Epithelial cell of proximal tubule (primary cell): ENCODE measurements at places on chromosomes 13 and 19. TPM values are rescaled to one million over a fixed set of nuclear protein-coding genes. Genes with fewer than 3 reads are reported as not detected.

- DNase-seq: no peak
Observed at GRCh38 chr19:6576869-6577475, 14.0 kb downstream of the CD70 start.

DNA sequence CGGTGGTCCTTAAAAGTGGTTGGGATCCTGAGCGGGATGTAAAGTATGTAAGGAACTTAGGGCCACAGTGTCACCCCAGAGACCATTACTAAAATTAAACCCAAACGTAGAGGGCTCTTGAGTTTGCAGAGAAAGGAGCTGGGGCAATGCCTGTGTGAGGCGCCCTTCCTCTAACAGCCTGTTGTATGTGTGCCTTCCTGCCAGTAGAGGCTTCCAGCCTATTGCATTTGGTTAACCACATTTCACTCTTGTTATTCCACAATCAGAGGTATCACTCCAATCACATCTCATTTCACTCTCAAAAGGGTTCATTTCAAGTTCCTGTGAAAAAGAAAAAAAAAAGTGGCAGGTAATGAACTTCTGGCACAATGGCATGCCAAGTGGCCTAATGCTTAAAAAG, 29.4 kb downstream of the DIAPH3 start:
- no peak for DNase-seq

GRCh38 chr13:24821207-24821606, 57.2 kb downstream of the RNF17 start:
- no peak for DNase-seq

GRCh38 chr13:107348471-107348870, 780.5 kb upstream of the ARGLU1 start:
- DNase-seq: no peak

DNA sequence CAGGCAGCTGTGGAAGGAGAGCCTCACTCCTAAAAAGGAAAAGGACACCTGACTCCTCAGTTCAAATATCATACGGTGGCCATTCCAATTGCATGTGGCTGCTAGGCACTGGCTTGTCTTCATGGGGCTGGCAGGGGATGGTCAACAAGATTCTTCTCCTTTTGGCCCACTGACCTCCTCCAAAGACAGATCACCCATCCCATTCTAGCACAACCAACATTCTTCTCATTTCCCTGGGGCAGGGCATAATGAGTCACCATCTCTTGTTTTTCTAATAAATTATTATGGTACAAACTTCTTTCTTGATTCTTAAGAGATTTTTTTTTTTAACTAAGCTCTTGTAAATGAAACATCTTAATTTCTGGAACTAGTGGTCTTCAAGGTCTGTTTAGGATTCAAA, 136.7 kb upstream of the NBEA start:
- DNase-seq: no peak

- no peak for DNase-seq
Observed at GRCh38 chr19:2462635-2463421, 6.1 kb upstream of the LMNB2 start.

GRCh38 chr13:59721926-59722910, 441.5 kb downstream of the DIAPH3 start:
- DNase-seq: no peak

DNA sequence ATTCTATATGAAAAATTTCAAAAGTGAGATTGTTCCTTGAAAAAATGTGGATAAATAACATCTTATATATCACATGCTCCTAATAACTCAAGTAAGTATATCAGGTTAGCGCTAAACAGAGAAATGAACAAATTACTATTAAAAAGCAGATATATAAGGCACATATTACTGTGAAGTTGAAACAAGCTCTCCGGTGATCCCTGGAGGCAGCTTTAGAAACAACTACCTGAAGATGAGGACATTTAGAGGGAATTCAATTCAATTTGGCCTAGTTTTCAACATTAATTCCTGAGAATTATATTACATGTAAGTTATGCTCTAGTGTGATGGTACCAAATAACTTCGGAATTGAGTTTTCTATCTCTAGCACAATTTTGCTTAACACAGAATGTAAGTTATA, 1373.6 kb upstream of the SPRY2 start:
- DNase-seq: no peak

DNA sequence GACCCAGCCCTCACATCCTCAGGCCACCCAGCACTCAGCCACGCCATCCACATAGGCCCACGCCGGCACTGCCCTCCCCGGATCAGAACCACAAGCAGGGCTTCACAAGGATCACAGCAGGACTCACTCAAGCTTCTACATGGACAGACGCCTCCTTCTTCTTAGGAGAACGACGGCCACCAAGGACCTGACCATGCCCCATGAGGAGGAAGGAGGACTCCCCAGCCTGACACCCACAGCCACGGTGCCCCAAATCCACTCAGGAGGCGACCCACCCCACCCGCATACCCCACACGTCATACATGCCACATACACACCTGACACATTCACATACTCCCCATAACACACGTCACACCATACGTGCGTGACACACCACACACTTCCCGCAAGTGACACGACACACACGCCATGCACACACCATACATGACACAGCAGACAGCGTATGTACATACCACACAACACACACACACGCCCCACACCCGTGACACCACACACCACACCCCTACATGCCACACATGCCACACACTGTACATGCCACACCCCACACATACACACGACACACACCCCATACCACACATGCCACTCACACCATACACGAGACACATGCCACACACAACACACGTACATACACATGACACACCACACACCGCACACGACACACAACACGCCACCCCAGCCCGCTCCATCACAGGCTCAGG, 50.4 kb downstream of the MLLT1 start:
- DNase-seq: no peak

DNA sequence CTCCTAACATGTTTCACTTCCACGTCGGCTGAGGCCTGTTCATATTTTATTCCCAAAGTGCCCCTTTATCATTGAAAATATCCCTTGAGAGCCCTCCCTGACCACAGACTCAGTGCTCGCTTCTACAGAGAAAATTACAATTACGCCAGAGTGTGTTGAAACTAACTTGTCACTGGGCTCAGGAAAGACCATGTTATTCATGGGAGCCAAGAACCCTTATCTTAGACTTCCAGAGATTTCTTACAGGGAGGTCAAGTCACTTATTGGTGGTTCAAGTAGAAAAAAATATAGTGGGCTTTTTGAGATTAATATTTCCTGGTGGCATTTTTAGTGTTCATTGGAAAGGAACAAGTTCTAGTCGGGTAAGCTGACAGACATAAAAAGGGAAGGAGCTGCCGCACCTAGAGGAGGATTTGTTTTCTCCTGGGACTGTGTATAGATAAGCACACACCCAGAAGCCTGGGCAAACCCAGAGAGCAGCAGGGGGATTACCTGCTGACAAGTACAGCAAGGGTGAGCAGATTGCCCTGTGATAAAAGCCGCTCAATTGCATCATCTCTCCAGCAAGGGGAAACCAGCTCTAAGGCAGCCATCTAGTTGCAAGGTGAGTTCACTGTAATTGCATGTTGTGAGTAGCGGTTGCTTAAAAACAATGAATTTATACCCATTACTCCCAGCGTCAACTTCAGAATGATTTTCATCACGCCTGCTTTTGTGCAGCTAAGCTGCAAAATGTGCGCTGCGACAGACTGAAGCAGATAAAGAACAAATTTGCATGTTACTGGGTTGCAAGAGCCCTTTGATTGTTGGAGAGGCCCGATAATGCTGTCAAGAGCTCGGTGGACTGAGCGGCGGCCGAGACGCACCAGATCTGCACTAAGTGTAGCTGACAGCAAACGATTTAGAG, 46.2 kb downstream of the DCT start:
- DNase-seq: no peak

DNA sequence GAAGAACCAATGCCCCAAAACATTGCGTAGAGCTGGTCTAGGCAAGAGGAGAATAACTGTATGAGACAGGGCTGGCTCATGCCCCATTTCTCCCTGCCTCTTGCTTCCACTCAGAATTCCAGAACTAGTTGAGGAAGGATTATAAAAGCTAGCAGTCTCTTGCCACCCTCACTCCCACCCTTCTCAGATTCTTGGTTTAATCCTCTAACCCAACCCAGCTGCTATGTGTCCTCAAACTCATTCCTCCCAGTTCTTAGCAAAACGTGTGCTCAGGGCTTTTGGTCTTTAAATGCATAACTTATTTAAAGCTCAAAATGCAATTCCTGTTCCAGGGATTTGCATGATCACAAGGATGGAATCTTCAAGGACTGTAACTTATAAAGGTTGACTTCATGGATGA, 466.3 kb downstream of the COG6 start:
- no peak for DNase-seq

DNA sequence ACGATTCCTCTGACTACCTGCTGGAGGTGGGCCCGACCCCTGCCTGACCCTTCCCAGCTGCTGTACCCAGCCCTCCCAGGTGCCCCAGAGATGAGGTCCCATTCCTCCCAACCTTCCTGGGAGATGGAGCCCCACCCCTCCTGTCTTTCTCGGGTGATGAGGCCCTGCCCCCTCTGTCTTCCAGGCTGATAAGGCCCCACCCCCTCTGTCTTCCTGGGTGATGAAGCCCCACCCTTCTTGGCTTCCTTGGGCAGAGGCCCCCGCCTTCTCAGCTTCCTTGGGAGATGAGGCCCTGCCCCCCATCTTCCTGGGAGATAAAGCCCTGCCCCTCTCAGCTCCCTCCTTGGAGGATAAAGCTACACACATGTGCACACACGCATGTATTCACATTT, 47.9 kb downstream of the CERS4 start:
- no peak for DNase-seq

- peak; percentile 61 for DNase-seq
Observed at GRCh38 chr13:75368167-75368566, 113.8 kb downstream of the TBC1D4 start.

DNA sequence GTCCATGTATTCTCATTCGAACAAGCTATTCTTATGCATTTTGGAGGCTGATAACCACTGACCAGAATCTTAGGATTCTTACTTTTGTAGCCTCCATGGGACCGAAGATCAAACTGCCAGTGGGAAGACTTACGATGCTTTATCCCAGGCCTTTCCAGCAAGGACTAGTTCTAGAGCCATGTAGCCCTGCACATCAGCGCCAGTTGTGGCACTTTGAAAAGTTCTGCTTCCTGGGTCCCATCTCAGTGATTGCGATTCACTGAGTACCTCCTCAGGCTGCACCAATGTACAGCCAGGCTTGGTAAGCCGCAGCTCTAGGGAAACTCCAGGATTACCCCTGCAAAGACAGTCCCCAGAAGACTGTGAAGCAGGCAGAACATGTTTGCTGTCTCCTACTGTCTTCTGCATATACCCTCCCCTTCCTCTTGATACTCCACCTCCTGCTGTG, 18.9 kb upstream of the ENOX1 start:
- DNase-seq: no peak

GRCh38 chr19:42176649-42176989, 40.9 kb downstream of the DEDD2 start:
- no peak for DNase-seq

GRCh38 chr19:51511353-51511752, 9.8 kb upstream of the SIGLEC12 start:
- no peak for DNase-seq

DNA sequence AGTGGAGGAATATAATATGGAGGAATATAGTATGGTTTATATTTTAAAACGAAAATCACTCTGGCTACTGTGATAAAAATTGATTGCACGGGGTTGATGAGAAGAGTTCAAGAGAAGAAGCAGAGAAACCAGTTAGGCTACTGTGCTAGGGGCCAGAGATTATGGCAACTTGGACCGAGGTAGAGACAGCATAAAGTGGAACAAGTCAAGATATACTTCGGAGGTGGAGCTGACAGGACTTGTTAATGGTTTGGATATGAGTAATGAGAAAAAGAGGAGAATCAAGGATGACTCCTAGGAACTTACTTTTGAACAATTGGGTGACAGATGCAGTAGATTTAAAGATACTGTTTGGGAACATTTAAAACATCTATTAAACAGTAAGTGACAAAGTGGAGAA, 6.6 kb upstream of the WDFY2 start:
- DNase-seq: no peak

GRCh38 chr13:20503088-20504083, 22.3 kb downstream of the CRYL1 start:
- no peak for DNase-seq

GRCh38 chr13:112819111-112819510, 129.3 kb downstream of the ATP11A start:
- no peak for DNase-seq

GRCh38 chr13:79231887-79232286, 174.2 kb downstream of the RBM26 start:
- no peak for DNase-seq

DNA sequence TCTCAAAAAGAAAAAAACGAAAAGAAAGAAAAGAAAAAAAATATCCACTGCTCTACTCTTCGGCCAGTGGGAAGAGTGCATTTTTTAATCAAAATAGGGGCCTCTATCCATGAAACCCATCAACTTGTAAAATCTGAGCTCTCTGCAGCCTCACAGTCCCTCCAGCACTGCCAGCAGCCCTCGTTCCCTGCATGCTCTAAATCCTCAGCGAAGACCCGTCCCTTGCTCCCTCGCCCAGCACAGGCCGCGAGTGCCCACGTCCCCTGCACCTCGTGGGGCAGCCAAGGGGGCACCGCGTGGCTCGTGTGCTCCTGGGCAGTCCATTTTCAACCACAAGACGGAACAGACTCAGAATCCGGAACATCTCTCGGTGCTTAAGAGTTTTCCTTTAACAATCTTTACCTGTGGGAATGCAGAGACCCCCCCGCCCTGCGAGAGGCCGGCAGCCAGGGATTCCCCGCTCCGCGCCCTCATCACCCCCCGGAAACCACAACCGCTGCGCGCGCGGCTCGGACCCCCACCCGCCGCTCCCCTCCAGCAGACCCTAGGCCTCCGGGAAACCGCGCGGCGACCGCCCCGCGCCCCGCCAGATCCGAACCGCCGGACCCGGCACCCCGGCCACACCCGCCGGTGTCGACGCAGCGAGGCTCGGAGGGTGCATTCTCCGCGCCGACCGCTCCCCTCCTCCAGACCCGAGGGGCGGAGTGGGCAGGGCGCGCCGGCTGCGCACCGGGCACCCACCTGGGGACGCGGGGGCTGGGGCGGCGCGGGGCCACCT, 638 bp downstream of the ANKRD27 start:
- no peak for DNase-seq

The ZNF536 gene
- 0.36 TPM in 1 of 2 replicates, not detected in the other for total RNA-seq

The TMPRSS9 gene
- total RNA-seq: not detected in 2 replicates

The KLK4 gene
- not detected in 2 replicates for total RNA-seq

The APOC4 gene
- not detected in 2 replicates for total RNA-seq

The ZNF528 gene
- total RNA-seq: 10.0 and 10.6 TPM in 2 replicates

The LCP1 gene
- 7.0 and 24.6 TPM in 2 replicates for total RNA-seq

The CDC42EP5 gene
- total RNA-seq: 5.1 and 33.7 TPM in 2 replicates
